ENCODE measurements at places on chromosomes 1 and 21.
A peak's percentile ranks its signal among the peaks of the same experiment; 100 is the strongest.

DNA sequence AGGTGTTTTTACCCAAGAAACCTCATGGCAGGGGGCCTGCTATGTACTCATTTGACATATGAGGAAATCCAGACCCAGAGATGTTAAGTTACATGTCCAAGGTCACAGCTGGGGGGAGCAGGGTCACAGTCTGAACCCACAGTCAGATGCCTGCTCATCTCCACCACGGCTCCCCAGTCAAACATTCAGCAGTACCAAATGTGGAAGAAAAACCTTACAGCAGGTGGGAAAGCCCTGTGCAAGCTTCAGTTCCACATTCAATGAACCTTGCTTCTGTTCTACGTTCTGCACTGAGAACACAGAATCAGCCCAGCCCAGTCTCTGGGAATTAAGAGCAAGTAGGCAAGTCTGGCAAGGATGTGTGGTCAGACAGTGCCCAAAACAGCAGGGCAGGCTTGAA lies 35.2 kb downstream of the LRP8 start:
- no peak for DNase-seq

DNA sequence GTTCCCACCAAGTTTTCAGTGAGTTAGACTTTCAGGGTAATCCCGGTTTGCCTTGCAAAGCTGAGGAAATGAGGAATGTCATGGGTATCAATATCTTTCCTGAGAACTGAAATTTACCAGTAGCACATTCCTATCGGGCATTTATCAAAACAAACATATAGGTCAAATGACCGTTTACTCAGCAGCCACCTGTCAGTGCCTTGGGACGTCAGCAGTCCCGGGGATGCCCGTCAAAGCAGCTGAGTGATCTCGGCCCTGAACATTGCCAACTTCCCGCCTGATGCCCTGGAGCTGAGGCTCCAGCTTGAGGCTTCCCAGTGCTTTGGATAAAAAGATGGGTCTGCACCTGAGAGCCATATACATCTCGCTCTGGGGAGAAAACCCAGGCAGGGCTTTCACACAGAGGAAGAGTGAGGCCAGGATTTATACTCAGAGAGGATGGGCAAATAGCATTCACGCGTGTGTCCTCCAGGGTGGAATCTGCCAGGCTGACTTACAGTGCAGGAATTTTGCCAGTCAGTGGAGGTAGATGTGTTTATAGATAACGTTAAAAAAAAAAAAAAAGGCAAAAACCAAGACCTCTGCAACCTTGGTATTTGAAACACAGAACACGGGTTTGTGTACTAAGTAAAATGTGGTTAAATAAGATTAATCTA lies 435.7 kb upstream of the VAMP3 start:
- no peak for DNase-seq

GRCh38 chr1:243488459-243489157 lies 232.8 kb downstream of the SDCCAG8 start:
- DNase-seq = no peak

GRCh38 chr1:22204989-22205913 lies 62.4 kb upstream of the WNT4 start:
- no peak for DNase-seq

DNA sequence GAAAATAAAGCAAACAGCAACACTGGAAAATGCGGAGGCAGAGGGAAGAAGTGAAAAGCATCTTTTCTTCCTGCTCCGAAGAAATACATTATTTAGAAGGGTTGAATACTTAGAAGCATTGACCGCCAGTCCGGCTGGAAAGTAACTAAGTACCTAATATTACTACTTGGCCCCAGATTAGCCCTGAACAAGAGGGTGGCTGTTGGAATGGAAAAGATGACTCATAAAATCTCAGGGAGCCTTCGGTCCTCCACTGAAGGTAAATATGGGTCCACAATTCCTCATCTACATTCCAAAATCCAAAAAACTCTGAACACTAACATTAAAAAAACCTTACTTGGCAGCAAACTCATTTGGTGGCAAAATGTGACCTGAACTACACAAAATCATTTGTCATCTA lies 40.1 kb downstream of the BCAR3 start:
- DNase-seq = no peak

DNA sequence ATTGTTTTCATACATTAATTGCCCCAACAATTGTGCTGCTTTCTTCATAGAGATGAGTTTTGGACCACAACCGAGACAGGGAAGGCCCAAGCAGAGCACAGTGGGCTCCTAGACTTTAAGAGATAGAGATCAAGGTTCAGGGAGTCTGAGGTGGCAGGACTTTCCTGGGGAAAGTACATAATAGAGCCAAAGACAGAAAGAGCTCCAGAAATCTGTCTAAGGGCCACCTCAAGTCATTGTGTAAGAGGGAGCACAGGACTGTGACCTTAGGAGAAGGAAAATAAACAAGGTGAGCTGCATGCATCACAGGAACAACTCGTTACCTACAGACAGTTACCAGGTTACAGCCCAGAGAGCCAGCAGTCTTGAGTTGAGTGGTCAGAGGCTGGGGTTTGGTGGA lies 41.3 kb upstream of the CR2 start:
- DNase-seq = no peak

DNA sequence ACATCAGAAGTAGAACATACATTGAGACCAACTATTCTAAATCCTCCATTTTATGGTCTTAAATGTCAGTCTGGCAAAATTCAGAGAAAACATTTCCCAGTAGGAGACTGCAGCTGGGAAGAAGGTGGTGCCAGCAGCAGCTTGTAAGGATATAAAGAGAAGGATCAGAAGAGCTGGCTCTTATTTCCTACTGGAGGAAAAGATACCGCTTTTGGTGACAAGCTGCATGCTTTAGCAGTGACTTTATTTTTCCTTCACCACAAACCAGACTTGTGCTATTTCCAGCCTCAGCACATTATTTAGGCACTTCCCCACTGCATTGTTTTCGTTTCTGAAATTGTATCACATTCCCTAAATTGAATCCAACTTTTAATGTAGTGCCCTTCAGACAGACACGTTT lies 28.4 kb downstream of the RNF11 start:
- no peak for DNase-seq

DNA sequence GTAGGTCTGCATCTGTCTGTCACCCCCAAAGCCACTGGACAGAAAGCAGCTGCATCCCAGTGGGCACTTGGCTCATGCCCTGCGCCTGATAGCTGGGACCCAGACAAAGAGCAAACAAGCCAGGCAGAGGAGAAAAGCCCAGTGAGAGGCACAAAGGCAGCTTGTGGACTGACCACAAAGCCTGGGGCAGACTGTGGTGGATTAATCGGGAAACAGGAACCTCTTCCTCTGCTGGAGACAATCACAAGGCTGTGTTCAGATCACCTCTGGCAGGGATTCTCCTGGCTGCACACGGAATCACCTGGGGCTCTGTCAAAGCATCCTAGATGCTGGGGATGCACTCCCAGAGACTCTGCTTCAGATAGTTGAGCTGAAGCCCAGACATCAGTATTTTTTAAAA lies 15.2 kb upstream of the GJB5 start:
- no peak for DNase-seq

DNA sequence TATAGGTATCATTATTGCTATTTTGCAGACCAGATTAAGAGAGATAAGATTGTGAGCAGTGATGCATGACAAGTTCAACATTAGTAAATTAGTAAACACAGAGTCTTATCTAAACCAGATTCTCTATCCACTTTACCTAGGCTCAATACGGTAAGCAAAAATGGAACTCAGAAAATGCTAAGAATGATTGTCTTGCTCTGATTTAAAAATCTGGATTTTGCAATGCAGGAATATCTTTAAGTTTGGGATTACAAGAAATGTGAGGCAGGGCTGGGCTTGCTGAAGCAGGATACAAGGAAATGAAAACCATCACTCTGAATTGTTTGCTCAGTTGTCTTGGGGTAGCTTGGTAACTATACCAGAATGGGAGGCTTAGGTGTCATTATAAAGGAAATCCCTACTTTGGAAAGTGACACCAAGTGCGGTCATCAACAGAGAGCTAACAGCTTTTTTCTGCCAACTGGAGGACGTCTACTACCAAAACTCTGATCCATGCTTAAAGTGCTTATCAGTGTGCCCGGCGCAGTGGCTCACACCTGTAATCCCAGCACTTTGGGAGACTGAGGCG lies 332.7 kb upstream of the RUNX1 start:
- DNase-seq = no peak

- peak; percentile 51 for DNase-seq
Measured at GRCh38 chr1:11838349-11839272, 9.0 kb downstream of the NPPA start.

- no peak for DNase-seq
Measured at GRCh38 chr1:97796711-97797110, 124.1 kb downstream of the DPYD start.

Data from stimulated activated CD8-positive, alpha-beta memory T cell treated with anti-CD3 and anti-CD28 coated beads, Interleukin-15, amount 100 ng/mL, for 1 hour (primary cell).